ENCODE measurements at places on chromosomes 2 and 18.

GRCh38 chr2:121372082-121372481 is 87.1 kb upstream of the TFCP2L1 start:
- DNase-seq = no peak
- H3K27me3 ChIP-seq = no peaks in the 10 kb centered on the region
- H3K4me3 ChIP-seq = no peak overlapping the region
- H3K36me3 ChIP-seq = peaks cover 22% of the 10 kb centered on the region
- peaks cover 16% of the 10 kb centered on the region for H3K4me1 ChIP-seq

GRCh38 chr2:218017211-218018053 is 14.6 kb upstream of the TNS1 start:
- DNase-seq = no peak
- H3K36me3 ChIP-seq = no peaks in the 10 kb centered on the region
- H3K4me1 ChIP-seq = no peaks in the 10 kb centered on the region
- H3K27me3 ChIP-seq = no peaks in the 10 kb centered on the region

- no peaks in the 10 kb centered on the region for H3K27me3 ChIP-seq
- peaks cover 14% of the 10 kb centered on the region for H3K4me1 ChIP-seq
- H3K36me3 ChIP-seq = no peaks in the 10 kb centered on the region
- DNase-seq = no peak
These were observed 1221.3 kb upstream of the ZEB2 start for GRCh38 chr2:145741181-145741580.

GRCh38 chr18:55510809-55511208 is 77.2 kb downstream of the TCF4 start:
- H3K4me3 ChIP-seq = peak overlapping the region; percentile 65
- no peaks in the 10 kb centered on the region for H3K36me3 ChIP-seq
- peaks cover 52% of the 10 kb centered on the region for H3K4me1 ChIP-seq
- no peaks in the 10 kb centered on the region for H3K27me3 ChIP-seq
- peak; percentile 83 for DNase-seq
- H3K27ac ChIP-seq = peak overlapping the region; percentile 98

GRCh38 chr2:96860065-96861029 is 2.5 kb upstream of the ANKRD39 start:
- H3K27ac ChIP-seq = no peak overlapping the region
- H3K36me3 ChIP-seq = peaks cover 6% of the 10 kb centered on the region
- H3K27me3 ChIP-seq = no peaks in the 10 kb centered on the region
- H3K4me1 ChIP-seq = peaks cover 5% of the 10 kb centered on the region
- no peak overlapping the region for H3K4me3 ChIP-seq
- DNase-seq = no peak

- no peak overlapping the region for H3K4me3 ChIP-seq
- no peaks in the 10 kb centered on the region for H3K27me3 ChIP-seq
- no peaks in the 10 kb centered on the region for H3K4me1 ChIP-seq
- DNase-seq = peak; percentile 47
These were observed 38.2 kb downstream of the CASP8 start for GRCh38 chr2:201298462-201299052.
